ENCODE measurements at places on chromosomes 4 and X.

GRCh38 chrX:46873746-46874145, 36.9 kb downstream of the RP2 start:
- DNase-seq = no peak

GRCh38 chrX:85109235-85109634, 105.6 kb downstream of the APOOL start:
- DNase-seq = no peak

DNA sequence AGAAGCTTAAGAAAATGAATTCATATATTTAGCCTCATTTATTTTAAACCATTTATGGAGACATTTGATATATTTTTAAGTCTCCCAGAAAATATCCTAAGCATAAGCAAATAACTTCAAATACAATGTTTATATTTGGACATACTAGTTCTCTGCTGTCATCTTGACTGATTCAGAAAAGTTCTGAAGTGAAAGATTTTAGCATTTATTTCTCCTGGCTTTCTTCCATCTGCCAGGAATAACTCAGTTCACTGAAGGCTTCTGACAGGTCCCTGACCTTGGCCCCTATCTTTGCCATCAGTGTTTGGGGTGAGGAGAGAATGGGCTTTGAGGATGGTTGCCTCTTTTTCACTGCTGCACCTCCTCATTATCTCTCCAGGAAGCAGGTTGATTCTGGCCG, 115.7 kb downstream of the SLIT2 start:
- no peak for DNase-seq

GRCh38 chr4:119138046-119138445, 2.4 kb downstream of the MYOZ2 start:
- no peak for DNase-seq

DNA sequence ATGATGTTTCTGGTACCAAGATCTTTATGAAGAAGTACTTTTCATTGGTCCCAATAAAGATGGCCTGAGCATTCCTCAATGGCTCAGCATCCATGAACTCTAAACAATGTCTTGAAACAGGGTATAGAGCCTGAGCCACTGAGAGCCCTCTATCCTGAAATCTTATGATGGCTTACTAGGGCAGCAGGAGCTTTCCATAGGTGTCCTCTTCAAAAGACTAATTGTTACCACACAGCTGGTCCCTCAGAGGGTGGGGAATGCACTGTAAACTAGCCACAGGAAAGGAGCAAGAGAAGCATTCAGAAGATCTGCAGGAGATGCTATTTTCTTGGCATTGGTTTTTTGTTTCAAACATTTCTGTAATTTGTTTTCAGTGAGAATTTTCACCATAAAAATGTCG, 5.6 kb upstream of the BANK1 start:
- DNase-seq = no peak

DNA sequence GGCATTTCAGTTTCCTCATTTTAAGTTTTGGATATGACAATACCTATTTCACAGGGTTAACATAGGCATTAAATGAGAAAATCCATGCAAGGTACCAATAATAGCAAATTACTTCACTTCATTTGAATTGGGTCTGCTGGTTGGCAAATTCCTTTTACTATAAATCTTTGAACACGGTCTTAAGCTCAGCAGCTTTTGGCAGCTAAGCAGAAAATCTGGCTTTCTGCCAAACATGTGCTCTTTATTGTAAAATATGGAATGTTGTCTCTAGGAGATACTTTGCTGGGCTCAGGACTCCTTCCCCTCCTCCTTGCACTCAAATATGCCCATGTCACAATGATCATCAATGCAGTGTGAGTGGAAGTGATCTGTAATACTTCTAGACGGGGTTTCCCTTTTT, 16.8 kb upstream of the DMP1 start:
- DNase-seq = no peak

DNA sequence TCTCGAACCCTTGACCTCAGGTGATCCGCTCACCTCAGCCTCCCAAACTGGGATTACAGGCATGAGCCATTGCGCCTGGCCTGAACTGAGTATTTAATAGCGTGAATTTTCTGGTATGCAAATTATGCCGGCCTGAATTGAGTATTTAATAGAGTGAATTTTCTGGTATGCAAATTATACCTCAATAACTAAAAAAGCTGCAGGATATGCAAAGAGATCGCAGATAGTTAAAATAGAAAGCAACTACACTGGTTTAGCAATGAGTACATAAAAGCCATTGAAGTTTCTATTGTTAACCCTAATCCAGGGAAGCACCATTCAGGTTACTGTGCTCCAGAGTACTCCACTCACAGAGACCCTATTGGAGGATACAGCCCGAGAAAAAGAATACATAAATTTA, 22.8 kb downstream of the FBXW7 start:
- DNase-seq = no peak

DNA sequence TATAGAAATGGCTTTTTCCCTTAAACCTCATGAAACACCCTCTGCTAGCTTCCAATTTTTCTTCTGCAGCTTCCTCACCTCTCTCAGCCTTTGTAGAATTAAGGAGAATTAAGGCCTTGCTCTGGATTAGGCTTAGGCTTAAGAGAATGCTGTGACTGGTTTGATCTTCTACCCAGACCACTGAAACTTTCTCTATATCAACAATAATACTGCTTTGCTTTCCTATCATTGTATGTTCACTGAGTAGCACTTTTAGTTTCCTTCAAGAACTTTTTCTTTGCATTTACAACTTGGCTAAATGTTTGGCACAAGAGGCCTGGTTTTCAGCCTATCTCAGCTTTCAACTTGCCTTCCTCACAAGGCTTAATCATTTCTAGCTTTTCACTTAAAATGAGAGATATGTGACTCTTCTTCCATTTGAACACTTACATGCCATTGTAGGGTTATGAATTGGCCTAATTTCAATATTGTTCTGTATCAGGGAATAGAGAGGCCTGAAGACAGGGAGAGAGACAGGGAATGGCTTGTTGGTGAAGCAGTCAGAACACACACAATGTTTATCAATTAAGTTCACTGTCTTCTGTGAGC, 28.2 kb downstream of the TMEM154 start:
- DNase-seq = no peak

GRCh38 chr4:26030780-26031179, 116.8 kb downstream of the SMIM20 start:
- no peak for DNase-seq

GRCh38 chr4:168884251-168885124, 125.6 kb downstream of the CBR4 start:
- no peak for DNase-seq

DNA sequence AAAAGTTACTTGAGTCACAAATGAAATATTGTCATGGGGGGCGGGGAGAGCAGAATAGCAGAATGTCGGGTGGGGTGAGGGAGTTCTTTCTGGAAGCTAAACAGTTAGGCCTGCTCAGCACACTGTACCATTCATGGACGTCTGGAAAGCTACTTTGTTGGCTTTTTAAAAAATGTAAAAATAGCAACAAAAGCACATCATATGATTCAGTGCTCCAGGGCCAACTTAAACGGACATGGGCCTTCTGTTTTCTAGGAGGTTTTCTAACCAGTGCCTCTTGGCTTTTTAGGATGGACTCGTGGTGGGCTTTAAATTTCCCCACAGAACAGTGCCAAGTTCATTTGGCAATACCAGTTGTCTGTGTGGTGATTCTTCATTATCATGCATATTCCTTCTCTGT, 57.4 kb upstream of the CLCN4 start:
- no peak for DNase-seq

GRCh38 chrX:45762699-45763647, 562.3 kb upstream of the DIPK2B start:
- DNase-seq = no peak

DNA sequence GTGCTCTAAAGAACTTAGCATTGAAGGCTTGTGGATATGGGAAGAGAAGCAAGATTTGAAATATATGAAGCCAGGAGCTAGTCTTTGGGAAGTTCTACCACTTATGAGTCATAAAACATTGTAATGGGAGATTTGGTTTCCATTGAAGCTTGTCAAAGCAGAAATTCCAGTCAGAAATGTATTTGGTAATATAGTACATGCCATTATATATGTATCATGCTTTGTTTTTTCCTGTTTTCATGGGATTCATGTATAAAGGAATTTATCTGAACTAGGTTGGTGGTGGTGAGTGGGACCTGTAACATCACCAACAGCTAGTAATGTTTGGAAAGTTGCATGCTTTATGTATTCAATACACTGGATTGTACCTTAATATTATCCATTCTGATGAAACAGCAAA, 14.6 kb upstream of the DCAF8L2 start:
- no peak for DNase-seq

DNA sequence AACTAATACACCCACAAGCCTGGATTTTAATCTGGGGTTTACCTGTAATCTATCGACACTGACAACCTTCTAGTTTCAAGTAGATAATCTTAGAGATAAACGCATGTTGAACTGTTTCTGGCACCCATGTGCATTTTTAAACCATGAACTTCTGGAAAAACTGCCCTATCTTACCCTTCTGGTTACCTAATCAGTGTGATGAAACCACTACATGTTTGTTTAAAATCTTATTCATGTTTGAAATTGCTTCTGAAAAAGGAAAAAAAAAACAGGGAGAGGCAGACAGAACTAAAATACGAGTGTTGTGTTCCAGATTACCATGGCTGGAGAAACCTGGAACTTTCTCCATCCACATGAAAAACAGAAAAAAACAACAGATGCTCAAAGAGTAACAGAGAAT, 139.3 kb downstream of the MID1IP1 start:
- no peak for DNase-seq

- DNase-seq = no peak
Observed at GRCh38 chrX:69027181-69028005, 137.9 kb downstream of the PJA1 start.

- no peak for DNase-seq
Observed at GRCh38 chrX:108316456-108316855, 121.8 kb downstream of the COL4A6 start.

DNA sequence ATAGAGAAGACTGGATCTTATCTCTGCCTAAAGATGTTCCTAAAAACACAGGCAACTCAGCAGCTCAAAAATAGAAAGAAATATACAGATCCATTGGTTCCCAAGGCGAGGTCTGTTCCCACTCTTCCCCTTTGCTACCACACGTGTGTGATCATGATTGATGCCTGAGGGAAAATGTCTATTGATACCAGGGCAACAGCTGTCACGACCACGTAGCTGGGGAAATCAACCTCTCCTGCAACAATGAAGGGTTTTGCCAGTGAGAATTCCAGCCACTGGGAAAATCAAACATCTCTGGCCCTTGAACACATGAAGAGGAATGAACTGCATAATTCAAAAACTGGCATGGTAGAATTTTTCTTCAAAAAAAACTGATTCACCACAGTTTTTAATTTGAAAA, 131.0 kb upstream of the MAP3K15 start:
- no peak for DNase-seq

DNA sequence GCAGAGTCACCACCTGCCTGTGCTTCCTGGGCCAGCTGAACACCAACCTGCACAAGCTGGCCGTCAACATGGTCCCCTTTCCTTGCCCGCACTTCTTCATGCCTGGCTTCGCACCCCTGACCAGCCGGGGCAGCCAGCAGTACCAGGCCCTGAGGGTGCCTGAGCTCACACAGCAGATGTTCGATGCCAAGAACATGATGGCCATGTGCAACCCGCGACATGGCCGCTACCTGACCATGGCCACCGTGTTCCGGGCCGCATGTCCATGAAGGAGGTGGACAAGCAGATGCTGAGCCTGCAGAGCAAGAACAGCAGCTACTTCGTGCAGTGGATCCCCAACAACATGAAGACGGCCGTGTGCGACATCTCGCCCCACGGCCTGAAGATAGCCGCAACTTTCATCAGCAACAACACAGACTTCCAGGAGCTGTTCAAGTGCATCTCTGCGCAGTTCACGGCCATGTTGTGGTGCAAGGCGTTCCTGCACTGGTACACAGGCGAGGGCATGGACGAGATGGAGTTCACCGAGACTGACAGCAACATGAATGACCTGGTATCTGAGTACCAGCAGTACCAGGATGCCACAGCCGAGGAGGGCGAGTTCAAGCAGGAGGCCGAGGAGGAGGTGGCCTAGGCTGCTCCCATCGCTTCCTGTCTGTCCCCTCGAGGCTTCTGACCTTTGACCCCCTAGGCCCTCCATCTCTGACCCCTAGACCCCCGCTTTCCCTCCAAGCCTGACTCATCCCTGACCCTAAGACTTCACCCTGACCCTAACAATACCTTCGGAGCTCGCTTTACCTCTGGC, 170.3 kb downstream of the THOC2 start:
- DNase-seq = no peak

GRCh38 chr4:185774845-185775680, 36.9 kb downstream of the SORBS2 start:
- no peak for DNase-seq

GRCh38 chrX:27998666-27999065, 17.4 kb upstream of the DCAF8L1 start:
- no peak for DNase-seq

DNA sequence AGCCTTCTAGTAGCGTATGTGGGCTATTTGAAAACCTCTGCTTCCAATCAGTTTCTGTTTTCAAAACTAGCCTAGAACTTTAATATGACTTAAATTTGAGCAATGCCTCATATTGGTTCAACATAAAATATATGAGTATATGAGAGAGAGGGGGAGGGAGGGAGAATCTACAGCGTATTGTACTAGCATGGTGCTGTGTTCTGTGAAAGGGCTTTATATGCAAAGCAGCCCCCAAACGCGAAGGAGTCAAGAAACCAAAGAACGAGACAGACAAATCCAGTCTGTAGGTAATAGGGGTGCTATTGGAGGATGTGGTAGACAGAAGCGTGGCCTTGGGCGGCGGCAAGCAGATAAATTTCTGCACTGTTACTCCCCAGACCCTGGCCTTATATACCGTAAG, 784 bp upstream of the ANXA5 start:
- DNase-seq = no peak

DNA sequence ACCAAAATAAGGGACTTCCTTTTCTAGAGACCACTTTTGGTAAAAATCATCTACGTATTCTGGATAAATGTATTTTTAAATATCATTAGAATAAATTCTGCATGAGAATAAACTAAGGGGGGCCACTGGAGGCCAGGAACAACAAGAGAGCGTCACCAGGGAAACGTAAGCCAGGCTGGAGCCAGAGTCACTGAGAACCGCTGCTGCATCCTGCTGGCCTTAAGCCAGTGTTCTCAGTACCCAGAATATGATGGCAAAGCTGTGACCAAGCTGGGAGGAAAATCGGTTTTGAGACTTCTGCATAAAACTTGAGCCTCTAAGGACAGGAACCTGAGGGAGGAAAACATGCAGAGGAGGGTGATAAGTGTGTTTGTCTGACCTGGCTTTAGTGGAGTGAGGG, 63.0 kb upstream of the FAM9A start:
- no peak for DNase-seq

GRCh38 chr4:3285558-3286334, 7.1 kb upstream of the RGS12 start:
- no peak for DNase-seq

GRCh38 chr4:184268584-184269160, 51.0 kb upstream of the ENPP6 start:
- DNase-seq = no peak

- DNase-seq = no peak
Observed at GRCh38 chr4:141132072-141132708, 1.1 kb downstream of the RNF150 start.

GRCh38 chrX:19904778-19905367, 17.5 kb upstream of the SH3KBP1 start:
- DNase-seq = no peak

Data from NCI-H1417 treated with DMSO at 0.1 percent for 48 hours (cell line).